ENCODE measurements at places on chromosomes 7 and 10. TPM values are rescaled to one million over a fixed set of nuclear protein-coding genes. Genes with fewer than 3 reads are reported as not detected.

The ARID5B gene
- polyA plus RNA-seq = 48.6 TPM

The ORAI2 gene
- polyA plus RNA-seq = 14.9 TPM

GRCh38 chr7:125195156-125195555, 265.5 kb upstream of the POT1 start:
- no peak for DNase-seq

GRCh38 chr10:49139846-49140195, 6.0 kb upstream of the FAM170B start:
- no peak for DNase-seq
